ENCODE measurements at places on chromosomes 6 and 20. TPM values are rescaled to one million over a fixed set of nuclear protein-coding genes. Genes with fewer than 3 reads are reported as not detected.

GRCh38 chr6:31299947-31300346, 28.1 kb upstream of the HLA-C start:
- DNase-seq = no peak

DNA sequence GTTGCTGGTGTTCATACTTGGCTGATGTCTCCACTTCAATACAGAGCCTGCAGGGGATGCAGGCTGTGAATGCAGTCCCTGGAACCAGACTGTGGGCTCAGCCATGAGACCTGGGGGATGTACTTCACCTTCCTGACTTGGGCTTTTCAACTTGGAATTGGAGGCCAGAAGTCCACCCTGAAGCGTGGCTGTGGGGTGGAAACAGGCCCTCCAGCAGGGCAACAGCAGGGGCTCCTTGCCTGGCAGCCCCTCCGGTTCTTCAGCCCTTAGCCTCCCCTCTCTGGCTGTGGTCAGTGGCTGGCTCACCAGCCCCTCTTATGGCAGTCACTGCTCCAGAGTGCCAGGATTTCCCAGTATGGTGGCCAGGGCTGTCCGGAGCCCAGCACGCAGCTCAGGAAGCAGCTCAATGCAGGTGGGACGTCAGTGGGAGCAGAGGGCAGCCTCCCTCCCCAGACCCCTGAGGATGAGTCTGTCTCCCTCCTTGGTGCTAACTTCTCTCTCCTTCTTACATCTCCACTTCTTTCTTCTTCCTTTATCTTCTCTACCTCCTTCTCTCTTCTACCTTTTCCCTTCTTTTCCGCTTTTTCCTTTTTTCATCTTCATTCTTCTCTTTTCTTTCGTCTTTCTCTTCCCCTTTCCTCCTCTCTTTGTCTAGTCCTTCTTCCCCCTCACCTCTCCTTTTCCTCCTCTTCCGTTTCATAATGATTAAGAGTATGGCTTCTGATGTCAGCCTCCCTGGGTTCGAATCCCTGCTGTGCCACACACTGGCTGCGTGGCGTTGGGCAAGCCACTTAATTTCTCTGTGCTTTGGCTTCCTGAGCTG, 45.3 kb downstream of the SLC52A3 start:
- DNase-seq = no peak

Gene NKAPL
- not detected for total RNA-seq

DNA sequence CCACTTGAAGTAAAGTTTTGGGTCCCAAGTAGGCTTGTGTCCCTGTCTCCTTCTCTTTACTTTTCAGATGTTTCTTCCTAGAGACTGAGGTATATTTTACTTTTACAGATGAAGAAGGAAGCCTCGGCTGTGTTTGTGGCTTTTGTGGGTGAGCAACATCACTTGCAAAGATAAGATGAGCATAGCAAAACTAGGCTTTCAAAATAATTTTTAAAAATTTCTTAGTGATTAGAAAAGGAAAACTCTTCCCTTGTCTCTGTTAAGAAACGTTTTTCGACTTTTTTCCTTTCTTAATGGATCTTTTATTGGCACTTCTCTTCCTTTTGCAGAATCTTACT, 7.6 kb downstream of the PTPN1 start:
- no peak for DNase-seq

- DNase-seq = no peak
Measured at GRCh38 chr6:89886378-89887120, 7.7 kb upstream of the GJA10 start.

GRCh38 chr6:39339868-39340550, 17.5 kb upstream of the KCNK16 start:
- DNase-seq = no peak

DNA sequence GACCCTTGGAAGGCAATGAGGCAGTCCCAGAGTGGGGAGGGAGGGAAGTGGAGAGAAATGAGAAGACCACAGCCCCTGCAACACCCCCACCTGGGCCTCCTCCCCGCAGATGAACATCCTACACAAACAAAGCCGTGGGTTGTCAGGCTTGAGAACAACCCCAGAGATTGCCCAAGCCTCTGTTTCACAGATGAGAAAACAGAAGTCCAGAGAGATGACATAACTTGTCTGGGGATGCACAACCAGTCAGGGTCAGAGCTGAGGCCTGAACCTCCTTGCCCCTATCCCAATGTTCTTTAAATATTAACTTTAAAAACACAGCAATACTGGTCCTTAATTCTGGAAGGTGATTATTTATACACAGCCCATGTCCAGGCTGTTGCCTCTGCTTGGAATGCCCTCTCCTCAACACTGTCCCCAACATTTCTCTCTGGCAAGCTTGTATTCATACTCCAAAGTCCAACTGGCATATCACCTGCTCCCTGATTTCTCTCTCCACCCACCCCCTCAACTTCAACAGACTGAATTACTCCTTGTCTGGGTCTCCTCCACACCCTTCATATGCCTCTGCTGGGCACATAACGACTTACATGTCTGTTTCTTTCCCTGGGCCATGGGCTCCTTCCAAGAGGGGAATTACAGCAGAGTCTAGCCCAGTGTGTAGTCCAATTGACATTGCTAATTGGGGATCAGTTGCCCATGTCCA, 135.5 kb upstream of the LRFN2 start:
- DNase-seq = no peak

DNA sequence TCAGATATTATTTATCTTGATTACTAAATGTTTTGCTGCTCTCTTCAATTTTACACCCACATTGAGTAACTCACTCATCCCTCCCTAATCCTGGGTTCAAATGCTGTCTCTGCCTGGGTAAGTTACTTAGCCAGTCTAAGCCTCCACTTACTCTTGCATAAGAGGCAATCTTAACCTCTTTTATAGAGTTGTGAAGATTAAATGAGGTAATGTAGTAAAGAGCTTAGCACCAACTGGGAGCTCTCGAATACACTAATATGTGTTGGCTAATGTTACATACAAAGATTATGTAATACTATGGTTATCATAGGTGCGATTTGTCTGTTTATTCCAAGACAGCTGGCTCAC, 134.4 kb upstream of the STMND1 start:
- no peak for DNase-seq

DNA sequence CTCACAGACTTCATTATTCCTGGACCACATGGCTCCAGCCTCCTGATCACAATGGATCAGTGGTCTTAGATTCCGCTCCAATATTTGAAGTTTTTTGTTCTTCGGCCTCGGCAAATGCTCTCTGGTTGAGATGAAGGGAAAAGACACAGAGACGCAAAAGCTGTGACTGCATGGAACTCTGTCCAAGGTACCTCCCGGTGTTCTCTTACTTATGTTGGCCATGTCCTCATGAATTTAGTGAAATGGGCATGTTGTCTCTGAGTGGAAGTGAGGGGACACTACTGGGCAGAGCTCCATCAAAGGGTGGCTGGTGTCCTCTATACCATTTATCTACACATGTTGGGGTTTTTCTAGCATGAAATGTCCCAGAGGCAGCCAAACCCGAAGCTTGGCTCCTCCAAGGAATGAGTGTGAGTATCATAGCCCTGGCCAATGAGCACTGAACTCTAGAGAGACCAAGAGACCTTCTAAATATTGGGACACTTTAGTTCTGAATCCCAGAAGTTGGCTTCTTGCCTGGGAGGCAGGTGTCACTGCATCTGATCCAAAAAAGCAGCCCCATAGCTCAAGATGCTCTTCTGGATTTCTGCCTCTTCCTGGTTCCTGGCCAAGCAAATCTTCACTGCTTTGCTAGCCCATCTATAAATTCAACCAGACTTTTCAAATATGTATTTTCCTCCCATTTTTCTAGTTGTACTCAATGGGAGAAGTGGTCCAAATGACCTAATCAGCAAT, 34.1 kb downstream of the HLA-G start:
- no peak for DNase-seq

Gene CLPSL1
- total RNA-seq = not detected

Gene FHL5
- total RNA-seq = not detected

Gene CRISP2
- total RNA-seq = not detected

Gene FNDC11
- total RNA-seq = not detected

DNA sequence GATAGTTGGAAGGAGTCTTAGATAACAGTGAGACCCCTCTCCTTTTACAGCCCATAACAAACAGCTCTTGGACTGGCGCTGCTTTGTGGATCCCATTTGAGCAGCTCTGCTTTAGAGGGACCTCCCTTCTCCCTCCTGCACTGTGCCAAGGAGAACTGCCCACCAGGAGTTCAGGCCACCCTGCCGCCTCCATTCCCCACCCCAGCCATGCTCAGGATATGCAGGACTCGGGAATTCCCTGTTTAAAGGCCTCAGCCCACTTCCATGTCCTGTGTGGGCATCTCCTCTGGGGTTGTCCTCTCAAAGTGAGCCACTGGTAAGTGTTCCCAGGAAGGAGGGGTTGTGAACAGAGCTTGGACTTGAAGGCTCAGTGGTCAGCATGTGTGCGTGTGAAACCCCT, 312.6 kb upstream of the RNF24 start:
- no peak for DNase-seq

- DNase-seq = no peak
Measured at GRCh38 chr6:129133770-129134192, 250.8 kb downstream of the LAMA2 start.

GRCh38 chr6:145263778-145264211, 471.5 kb downstream of the EPM2A start:
- no peak for DNase-seq

DNA sequence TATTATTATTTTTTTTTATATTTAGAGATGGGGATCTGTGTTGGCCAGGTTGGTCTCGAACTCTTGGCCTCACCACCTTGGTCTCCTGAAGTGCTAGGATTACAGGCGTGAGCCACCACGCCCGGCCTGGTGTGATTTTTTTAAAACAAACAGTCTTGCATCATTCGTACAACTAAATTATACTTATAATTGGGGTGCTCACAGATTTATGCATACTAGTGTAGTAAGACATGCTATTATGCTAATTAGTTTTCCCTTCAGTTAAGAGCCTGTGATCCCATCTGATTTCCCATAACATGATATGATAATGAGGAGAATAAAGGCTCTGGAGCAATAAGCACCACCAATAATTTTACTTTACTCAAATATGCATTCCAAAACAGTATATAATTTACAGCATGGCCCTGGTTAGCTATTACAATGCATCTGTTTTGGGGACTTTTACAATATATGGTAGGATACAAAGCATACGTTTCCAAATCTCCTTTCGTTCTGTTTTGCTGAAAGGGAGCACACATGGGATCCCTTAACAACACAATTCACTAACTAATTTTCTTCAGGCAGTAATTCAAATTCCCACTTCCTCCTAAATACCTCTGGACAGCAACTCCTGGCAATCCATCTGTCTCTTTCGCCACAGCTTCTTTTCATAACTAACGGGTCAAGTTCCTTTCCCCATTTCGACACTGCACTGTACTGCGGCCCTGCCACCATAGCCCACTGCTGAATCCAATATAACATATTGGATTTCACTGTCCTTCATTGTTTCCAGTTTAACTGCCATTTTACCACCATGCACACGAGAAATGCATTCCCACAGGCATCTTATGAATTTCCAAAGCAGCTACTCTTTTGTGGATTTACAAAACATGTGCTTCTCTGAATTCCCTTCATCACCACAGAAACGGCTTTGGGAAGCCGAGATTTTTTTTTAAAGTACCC, 1.7 kb downstream of the NUDT3 start:
- DNase-seq = peak; percentile 43

Gene SLPI
- not detected for total RNA-seq

- peak; percentile 58 for DNase-seq
Measured at GRCh38 chr6:33384581-33385020, 7.0 kb upstream of the KIFC1 start.

DNA sequence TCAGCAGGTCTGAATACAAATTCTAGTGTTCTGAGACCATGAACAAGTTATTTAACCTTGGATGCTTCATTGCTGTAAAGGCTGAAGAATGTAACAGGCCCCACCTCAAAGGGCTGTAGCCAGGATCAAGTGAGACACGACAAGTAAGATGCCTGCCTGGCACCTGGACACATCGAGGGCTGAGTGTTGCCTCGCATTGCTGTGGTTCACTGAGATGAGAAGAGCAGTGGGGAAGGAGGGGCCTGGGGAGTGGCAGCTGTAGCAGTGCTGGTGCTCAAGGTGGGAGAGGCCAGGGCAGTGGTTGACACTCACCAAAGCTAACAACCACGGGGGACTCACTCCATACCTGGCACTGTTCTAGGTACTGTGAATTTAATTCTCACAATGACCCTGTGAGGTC, 187.8 kb downstream of the KIF16B start:
- DNase-seq = no peak

- peak; percentile 98 for DNase-seq
Measured at GRCh38 chr6:148530394-148530953, 187.8 kb downstream of the SASH1 start.

Gene STMND1
- total RNA-seq = 0.11 TPM

Gene SPATA2
- 7.1 TPM for total RNA-seq

DNA sequence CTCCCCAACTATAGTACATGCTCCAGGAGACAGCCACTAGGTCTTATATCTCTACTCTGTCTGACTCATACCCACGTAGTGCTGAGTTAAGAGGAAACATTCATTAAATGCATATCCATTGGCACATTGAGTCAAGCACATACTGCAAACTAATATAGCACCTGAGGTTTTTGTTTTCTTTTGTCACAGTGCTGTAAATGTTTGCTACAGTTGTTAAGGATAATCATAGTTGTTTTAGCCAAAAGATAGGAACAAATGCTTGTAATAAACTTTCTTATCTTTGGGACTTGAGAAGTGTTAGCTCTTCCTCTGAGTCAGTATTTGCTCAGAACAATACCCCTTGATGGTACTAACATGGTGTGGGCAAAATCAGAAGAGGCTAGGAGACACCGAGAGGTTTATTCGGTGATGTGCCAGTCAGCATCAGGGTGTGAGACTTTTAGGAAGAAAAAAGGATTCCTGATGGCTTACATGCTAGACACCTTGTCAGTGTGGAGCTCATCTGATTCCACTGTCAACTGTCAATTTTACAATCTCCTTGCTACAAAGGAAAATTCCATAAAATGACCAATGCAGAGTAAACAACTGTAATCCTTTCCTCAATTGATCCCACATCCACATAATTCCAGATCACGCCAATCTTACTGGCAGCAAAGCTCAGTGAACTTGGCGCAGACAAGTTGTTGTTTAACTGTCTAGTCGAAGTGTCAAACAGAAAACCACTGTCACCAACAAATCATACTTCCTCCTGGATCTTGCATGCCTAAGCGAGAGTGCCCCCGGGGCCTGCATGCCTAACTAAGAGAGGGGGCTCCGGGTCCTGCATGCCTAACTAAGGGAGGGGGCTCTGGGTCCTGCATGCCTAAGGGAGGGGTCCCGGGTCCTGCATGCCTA, 36.1 kb downstream of the ELOVL2 start:
- DNase-seq = peak; percentile 22

DNA sequence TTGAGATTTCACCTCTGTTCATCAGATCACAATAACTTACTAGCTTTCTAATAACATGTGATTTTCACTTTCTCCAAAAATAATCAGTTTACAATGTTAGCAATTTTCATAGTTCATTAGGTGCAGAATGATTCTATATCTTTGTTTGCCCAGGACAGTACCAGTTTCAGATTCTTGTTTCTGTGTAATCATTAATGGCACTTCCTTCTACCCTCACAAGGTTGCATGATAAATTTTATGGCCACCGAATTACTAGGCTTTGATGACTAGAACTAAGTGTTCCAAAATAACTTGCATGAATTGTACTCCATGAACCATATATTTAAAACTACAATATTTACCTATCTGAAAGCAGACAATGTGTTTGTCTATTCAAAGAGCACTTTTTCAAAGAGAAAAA, 442.3 kb downstream of the EPHA7 start:
- no peak for DNase-seq

Measured in HFFc6 (cell line).